WTC11 (cell line): ENCODE measurements at places on chromosomes 3 and 15.

GRCh38 chr3:84318273-84318809 lies 640.4 kb upstream of the CADM2 start:
- DNase-seq: peak; percentile 19

DNA sequence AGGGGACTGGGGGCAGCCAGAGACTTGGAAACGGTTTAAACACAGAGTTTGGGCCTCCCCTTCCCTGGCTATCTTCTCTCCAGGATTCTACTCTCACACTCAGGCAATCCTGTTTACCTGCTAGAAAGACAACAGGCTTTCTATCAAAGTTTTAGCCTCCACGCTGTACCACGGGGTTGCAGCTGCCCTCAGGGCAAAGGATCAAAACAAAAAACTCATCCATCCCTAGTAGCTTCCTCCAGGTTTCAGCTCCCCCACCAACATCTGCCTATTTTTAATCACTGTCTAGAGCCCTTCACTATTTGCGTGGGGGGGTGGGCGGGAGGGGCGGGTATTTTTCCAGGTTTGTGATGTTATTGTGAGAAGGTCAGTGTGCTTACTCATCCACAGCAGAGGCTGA lies 286.8 kb upstream of the TRIM42 start:
- no peak for DNase-seq

DNA sequence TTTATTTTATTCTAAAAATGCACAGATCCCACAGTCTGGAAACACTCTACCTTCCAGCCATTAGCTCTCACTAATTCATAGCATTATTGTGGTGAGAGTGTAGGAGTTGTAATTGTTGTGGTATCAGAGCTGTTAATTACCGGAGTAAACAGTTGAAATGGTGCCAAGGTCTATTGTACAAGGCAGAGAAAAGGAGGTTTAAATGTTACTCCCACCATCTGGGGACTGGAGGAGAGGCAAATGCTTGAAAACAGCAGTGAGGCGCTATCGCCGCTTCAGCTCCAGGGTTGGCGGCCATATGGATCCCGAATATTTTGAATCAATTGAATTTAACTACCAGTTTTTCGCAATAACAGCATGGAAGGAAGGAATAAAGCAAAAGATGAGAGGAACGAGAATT lies 113.1 kb upstream of the C15orf61 start:
- no peak for DNase-seq

GRCh38 chr15:79452244-79453051 lies 20.3 kb downstream of the MINAR1 start:
- no peak for DNase-seq

- DNase-seq: no peak
These were observed 8.8 kb upstream of the ATP11B start for GRCh38 chr3:182784542-182784941.

GRCh38 chr15:98292442-98293240 lies 332.1 kb downstream of the ARRDC4 start:
- peak; percentile 92 for DNase-seq

DNA sequence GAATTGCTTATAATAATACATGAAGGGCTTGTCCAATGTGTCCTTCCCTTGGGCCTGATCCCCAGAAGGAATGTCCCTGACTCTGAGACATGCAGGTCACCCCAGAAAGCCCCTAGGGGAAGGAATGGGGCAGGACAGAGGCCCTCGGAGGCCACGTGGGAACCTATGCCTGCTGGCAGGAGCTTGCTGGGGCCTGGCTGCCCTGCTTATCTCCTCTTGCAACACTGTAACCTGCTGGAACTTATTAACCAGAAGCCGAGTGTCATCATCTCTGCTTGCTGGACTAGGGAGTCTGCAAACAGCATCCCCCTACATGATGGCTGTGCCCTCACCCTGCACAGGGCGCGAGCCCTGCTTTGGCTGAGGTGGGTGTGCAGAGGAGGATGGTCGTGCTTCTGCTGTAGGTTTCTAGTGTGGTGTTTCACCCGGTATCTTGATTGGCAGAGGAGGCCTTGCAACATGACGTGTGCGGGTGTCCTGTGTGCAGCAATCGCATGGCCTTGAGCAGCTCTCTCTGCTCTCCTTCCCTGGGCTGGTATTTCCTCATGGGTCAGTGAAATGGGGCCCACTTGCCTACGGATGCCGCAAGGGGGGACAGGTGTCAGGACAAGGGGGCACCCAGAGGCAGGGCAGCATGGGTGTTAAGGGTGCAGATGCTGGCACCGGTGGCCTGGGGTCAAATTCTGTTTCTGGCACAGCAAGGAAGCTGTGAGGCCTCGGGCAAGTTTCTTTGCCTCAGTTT lies 5.0 kb downstream of the CHST13 start:
- DNase-seq: no peak

DNA sequence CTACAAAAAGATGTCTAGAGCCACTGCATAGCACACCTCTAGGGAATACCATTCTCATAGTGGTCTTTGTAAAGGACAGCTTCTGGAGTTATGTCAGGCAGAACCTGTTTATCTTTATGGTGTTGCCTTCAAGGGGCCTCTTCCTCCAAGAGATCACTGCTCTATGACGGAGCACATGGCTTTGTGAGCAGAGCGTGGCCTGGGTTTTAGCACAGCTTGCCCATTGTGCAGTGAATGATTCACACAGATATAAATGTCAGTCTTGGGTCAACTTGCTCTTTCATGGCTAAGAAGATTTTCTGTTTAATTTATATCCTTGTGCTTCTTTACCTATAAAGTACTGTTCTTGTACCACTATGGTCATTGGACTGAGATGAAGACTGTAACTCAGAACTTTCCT lies 41.5 kb upstream of the RBMS3 start:
- DNase-seq: no peak

GRCh38 chr15:96338074-96338765 lies 7.7 kb downstream of the NR2F2 start:
- DNase-seq: no peak

DNA sequence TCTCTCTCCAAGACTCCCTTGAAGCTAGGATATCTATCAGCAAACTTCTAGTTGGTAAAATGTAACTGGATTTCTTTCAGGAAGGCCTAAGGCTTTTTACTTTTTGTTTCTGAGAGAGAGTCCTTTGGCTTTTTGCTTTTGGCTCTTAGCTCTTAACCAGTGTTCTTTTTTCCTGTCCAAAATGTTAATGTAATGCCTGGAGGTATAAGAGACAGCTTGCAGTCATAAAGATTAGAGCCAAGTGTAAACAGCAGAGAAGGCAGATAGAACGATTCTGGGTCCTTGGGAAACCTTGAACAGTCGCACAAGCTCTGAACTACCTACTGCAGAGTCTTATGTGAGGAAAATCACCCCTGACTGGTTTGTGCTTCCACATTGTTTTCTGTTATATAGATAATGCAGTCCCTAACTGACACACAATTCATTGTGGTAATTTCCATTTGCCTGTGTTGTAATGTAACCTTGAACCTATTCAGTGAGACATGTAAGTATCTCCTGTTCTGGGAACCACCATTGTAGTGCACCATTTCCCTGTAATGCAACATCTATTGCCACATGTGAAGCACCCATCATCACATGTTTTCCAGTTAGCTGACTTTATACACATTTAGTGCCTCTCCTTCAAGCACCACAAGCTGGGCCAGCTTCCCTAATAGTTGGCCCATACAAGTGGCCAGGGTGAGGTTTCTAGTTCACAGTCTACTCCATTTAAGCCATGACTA lies 1311.9 kb downstream of the ROBO1 start:
- DNase-seq: no peak

- DNase-seq: no peak
These were observed 410.6 kb downstream of the RAP2B start for GRCh38 chr3:153572654-153573053.

- DNase-seq: no peak
These were observed 39.8 kb downstream of the IDH2 start for GRCh38 chr15:90062462-90062932.

GRCh38 chr3:50455161-50456018 lies 48.0 kb downstream of the CACNA2D2 start:
- no peak for DNase-seq

- no peak for DNase-seq
These were observed 2.4 kb downstream of the PML start for GRCh38 chr15:73996939-73997338.

- DNase-seq: no peak
These were observed 12.6 kb downstream of the ANP32A start for GRCh38 chr15:68808091-68808490.

DNA sequence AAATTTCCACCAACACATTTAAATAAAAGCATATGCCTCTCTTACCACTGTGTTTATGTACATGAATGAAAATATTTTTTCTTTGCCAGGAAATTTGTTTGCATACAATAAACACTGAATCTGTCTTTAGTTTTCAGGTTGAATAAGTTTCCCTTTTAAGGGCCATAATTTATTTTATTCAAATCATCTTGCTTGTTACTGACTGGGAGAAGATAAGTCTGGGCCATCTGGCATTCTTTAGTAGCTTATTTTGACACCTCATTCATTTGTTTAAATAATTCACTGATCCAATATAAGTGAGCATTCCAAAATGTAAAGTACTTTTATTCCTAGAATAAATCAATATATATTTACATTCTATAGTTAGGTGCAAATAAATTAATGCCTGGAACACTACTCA lies 1001.3 kb downstream of the PLOD2 start:
- DNase-seq: no peak

GRCh38 chr3:14289590-14290461 lies 111.2 kb downstream of the LSM3 start:
- DNase-seq: no peak

DNA sequence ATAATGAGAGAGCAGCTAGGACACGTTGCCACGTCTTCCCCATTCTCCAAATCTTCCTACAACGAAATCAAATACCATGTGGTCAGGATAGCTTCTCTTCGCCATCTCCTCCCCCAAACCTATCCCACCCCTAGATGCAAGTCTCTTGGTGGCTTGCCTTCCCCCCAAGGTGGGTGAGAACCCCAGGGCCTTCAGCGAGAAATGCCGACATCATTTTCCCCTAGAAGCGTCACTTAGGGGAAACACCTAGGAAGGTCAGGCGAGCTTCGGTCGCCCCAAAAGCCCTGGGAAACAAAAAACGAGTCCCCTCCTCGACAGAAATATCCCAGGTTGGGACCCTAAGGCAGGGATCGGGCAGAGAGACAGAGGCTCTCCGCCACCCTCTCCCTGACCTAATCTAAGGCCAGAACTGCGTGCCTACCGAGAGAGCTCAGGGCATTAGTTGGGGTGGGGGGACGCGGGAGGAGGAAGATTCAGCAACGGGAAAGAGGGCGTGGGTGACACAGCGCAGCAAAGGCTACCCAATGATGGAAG lies 502 bp downstream of the DPH3 start:
- no peak for DNase-seq

GRCh38 chr3:150723946-150724345 lies 20.2 kb upstream of the ERICH6 start:
- no peak for DNase-seq

- no peak for DNase-seq
These were observed 55.3 kb downstream of the SLC28A2 start for GRCh38 chr15:45307230-45307924.

- DNase-seq: no peak
These were observed 89.7 kb upstream of the KLF13 start for GRCh38 chr15:31237043-31237324.

DNA sequence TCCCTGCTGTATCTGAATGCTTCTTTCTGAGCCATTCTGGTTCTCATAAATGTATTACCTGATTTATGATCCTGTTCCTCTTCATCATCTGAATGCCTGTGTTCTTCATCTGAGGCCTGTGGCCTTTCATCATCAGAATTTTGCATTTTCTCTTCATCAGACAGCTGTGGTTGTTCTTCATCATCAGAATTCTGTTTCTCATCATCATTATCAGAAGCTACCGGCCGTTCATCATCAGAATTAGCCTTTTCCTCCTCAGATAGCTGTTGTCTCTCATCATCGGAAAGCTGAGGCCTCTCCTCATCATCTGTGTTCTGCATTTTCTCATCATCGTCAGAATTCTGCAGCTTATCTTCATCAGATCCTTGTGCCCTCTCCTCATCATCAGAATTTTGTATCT lies 5.9 kb downstream of the LEO1 start:
- DNase-seq: no peak

DNA sequence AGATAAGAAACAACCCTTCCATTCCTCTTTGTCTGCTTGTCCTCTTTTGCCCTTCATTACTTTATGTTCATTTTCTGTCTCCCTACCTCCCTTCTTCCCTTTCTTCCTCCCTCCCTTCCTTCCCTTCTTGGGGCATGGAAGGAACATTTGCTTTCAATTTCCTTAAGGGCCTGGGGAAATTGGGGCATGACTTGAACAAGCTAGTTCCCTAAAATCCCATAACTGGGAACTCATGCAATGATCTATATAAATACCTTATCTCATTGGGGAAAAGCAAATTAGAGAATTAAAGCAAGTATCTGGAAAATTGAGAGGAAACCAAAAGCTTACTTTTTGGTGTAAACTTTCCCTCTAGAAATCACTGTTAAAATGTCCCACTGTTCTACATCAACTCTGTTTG lies 35.7 kb downstream of the BOC start:
- DNase-seq: no peak

DNA sequence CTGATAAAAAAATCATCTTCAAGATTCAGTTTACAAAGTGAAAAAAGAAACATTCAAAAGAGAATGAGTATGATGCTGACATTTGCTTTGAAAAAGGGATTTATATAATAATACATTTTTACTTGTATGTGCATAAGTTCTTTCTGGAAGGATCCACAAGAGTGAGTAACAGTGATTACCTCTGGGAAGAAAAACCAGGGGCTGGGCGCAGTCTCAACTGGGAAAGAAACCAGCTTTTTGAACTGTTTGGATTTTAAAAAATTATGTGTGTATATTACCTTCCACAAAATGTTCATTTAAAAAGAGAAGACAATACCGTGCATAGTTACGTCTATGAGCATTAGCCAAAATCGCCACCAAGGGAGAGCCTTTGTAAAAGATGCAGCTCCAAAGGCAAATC lies 1.3 kb downstream of the CLEC3B start:
- DNase-seq: no peak

DNA sequence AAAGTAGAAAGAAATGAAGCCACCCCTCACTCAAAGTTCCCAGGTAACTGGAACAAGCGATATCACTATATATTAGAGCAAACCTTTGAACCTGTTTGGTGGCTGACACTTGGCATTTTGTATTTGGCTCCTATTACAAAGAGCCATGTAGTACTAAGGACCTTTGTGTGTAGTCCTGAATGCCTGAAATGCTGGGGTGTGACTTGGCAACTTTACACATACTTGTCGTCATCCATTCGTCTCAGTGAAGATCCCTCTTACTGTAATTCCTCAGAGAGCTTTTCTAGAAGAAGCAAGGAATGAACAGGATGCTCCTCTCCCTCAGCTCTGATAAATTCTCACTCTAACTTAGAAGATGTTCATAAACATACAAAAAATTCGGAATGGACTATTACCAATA lies 216.1 kb upstream of the CDIN1 start:
- DNase-seq: no peak

DNA sequence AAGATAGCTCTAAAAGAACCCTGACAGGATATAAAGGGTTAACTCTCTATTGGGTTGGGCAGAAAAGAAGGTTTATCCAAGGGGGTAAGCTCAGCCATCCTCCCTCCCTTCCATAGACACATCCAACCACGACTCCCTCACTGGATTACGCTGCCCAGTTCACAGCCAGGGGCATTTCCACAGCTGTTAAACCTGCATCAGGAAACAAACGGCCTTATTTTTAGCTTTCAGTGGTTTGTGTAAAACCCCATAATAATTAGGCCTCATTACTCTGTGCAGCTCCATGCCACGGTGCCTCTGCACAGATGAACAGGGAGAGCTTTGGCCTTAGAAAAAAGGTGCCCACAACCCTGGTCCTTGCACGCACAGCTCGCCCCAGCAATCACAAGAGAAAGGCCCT lies 110.6 kb downstream of the GABRB3 start:
- DNase-seq: no peak

GRCh38 chr15:40776537-40777141 lies 6.9 kb downstream of the C15orf62 start:
- no peak for DNase-seq
